Thymus (tissue), 14 donors: ENCODE measurements at places on chromosomes 13 and 19.

- DNase-seq = no peak
Measured at GRCh38 chr13:75657111-75657510, 21.0 kb downstream of the LMO7 start.

GRCh38 chr13:44768775-44769581 is 192.8 kb upstream of the TSC22D1 start:
- no peak for DNase-seq

DNA sequence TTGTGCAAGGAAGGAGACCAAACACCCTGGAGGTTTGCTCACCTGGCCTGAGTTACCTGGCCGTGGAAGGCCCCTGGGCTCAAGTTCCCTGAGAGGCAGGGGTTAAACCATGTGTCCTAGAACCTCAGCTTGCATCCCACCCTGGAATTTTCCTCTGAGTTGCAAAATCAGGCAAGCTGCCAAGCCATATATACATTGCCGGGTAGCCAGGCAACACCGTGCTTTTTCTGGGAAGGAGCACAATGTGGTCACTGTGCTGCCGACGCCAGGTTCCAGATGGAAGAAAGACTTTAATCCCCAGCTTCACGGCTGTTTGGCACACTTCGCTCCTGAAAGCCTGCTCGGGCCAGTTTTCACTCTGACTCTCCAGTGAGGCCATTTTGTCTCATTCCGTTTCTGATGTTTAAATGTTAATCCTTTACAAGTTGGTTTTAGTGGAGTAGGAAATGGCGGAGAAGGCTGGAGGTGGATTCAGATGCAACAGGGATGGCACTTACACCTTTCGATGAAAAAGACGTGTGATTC is 60.1 kb upstream of the PEG3 start:
- no peak for DNase-seq

GRCh38 chr13:94233837-94234236 is 245.6 kb downstream of the DCT start:
- no peak for DNase-seq

DNA sequence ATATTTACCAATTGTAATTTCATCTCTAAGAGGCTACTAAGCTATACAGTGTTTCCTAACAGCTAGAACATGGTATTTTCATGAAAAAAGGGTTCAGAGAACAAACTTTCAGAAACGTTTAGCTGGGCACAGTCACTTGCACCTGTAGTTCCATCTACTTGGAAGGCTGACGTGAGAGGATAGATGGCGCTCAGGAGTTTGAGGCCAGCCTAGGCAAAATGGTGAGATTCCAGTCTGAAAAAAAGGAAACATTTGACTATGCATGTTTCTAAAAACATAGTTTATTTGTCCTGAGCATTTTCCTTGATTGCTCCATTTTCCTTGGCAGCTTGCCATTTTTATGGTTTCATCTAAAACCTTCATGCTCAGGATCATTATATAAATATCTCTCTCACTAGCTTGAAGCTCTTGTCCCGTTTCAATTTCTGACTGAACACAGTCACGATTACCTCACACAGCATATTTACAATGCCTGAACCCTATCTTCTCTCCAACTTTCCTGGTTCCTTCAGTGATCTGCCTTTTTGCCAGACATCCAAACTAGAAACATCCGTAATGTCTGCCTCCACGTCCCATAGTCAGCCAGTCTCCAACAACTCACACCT is 200.8 kb downstream of the RGCC start:
- no peak for DNase-seq
